GM12865 (cell line): ENCODE measurements at places on chromosomes 7 and 10.

DNA sequence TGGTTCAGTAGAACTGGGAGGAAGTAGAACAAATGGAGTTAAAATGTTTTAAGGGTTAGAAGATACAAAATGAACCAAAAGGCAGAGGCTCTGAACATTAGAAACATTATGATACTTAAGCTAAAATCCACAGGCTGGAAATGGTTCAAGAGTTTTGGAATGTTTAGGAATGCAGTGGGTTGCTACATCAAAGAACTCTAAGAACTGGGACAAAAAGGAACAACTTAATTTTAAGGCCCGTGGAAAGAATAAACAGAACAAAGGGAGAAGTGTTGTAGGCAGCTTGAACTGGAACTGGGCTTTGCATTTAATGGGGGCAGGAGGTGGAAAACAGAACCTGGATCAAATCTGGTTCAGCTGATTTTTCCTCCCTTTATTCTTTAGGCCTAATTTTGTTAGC, 3.5 kb upstream of the C7orf25 start:
- DNase-seq: no peak

GRCh38 chr10:109647627-109648026, 275.7 kb downstream of the XPNPEP1 start:
- DNase-seq: no peak

DNA sequence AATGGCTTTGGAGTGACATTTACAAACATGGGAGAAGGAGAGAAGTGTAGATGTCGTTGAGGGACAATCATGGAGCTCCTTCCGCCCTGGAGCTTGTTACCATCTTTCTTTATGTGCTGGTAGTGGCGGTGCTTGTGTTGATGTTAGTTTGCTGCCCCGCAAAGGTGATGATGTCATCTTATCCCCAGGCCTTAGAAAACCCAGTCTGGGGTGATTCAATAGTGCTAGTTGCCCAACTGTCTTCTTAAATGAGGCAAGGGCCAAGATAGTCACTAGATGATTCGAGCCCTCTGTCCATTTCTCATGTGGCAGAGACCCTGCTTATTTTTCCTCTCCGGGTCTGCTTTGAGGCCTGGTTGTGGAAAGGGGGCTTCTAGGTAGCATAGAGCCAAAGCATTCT, 277.4 kb downstream of the CCSER2 start:
- DNase-seq: no peak

DNA sequence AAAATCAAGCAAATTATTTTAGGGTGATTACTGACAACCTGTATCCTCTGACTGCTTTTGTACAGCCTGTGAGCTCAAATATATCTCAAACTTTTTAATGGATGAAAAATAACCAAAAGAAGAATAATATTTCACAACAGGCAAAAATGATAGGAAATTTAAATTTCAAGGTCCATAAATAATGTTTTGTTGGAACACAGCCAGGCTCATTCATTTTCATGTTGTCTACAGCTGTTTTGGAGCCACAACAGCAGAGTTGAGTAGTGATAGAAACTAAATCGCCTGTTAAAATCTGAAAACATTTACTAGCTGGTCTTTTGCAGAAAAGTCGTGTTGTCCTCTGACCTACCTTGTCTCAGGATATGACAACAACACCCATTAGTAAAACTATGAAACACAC, 75.9 kb downstream of the GLI3 start:
- DNase-seq: no peak

DNA sequence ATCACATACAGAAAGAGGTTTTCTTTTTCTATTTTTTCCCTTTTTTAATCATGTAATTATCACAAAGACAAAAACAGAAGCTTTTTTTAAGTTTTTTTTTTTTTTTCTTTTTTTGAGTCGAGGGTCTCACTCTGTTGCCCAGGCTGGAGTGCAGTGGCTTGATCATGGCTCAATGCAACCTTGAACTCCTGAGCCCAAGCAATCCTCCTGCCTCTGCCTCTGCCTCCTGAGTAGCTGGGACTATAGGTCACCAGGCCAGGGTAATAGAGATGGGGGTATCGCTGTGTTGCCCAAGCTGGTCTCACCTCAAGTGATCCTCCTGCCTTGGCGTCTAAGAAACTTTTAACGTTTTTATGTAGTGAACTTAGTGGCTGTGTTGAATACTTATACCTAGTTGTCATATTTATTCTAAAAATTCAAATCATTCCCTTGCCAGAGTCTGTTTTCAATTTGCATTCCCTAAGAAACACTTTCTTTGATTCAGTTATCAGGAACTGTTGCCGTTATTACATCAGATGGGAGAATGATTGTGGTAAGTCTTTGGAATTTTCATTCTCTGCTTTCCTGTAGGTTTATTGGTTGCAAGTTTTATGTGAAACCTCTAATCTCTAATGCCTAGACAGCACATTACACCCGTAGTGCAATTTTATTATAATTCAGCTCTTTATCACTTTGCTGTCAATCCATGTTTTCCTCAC, 1.3 kb downstream of the LSM8 start:
- no peak for DNase-seq

DNA sequence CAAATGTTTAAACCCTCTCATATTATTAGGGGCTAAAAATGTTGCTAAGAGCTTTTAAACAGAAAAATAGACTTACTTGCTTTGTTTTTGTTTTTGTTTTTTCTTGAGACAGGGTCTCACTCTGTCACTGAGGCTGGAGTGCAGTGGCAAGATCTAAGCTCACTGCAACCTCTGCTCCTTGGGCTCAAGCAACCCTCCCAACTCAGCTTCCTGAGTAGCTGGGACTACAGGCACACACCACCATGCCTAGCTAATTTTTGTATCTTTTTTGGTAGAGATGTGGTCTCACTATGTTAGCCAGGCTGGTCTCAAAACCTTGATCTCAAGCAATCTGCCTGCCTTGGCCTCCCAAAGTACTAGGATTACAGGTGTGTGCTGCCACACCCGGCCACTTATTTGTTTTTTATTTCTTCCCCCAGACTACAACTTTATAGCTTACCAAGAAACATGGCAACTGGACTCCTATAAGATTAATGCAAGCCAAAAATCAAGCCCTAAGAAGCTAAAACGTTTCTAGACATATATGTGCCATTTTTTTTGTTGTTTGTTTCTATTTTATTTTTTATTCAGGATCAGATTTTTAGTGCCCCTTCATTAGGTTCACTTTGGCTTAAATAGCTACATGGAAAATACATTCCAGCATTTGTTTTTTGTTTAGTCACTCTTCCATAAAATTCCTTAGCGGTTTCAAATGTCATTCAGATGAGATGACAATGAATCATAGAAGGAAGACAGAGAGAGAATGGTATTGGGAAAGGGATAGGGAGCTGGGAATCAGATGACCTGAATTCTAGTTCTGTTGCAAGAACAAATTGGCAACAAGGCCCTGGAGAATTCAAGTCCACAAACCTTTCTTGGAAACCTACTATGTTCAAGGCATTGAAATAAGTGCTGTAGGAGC, 163.4 kb upstream of the MKLN1 start:
- no peak for DNase-seq

DNA sequence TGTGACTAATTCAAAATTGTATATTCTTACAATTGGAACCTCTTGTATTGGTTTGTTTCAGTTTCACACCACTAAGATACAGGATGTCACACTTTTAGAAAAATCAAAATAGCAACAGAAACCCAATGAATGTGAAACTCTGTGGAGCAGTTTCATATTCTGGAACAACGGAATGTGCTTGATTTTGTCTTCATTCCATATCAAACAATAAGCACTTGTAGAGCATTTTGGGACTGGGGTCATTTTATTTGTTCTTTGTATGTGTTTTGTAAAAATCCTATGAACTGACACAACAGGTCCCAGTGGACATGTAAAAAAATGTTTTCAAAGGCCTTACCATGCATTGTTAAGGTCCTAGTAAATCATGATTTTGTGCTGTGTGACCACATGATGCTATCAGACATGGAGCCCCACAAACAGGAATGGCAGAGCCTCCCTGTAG, 123.1 kb downstream of the DKK1 start:
- peak; percentile 21 for DNase-seq

GRCh38 chr10:117239051-117239450, 1.9 kb upstream of the SLC18A2 start:
- no peak for DNase-seq

- DNase-seq: peak; percentile 30
Observed at GRCh38 chr10:94299417-94299816, 63.3 kb downstream of the NOC3L start.

DNA sequence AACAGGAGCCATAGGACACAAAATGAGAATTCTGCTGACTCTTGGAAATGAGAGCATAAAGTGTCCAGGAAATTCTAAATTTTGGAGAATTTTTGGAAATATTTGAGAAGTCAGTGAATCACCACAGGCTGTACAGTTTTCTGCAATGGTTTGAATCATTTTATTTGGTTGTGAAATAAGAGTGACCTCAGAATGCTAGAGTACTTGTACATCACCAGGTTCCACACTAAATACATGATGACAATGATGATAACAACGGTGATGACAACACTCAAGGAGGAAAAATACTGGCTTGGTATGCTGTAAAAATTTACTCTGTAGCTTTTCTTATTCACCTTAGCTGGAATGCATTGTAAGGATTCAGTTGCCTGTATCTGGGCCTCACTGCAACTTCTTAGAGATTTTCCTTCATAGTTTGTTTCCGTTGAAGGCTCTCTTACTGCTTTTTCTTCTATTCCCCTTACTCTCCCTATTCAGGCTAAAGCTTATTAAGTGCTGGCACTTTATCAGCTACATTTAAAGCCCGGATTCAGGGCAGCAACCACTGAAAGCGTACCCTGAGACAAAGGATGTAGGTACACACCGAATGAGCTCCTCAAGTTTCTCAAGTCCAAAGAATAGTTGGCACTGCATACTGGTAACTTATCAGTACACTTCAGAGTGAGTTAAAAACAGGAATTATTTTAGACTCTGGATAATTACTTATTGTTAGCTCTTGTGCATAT, 30.2 kb upstream of the NME8 start:
- DNase-seq: no peak

GRCh38 chr7:145543242-145543641, 573.4 kb upstream of the CNTNAP2 start:
- DNase-seq: no peak

GRCh38 chr10:88928254-88928653, 24.3 kb downstream of the ACTA2 start:
- no peak for DNase-seq

DNA sequence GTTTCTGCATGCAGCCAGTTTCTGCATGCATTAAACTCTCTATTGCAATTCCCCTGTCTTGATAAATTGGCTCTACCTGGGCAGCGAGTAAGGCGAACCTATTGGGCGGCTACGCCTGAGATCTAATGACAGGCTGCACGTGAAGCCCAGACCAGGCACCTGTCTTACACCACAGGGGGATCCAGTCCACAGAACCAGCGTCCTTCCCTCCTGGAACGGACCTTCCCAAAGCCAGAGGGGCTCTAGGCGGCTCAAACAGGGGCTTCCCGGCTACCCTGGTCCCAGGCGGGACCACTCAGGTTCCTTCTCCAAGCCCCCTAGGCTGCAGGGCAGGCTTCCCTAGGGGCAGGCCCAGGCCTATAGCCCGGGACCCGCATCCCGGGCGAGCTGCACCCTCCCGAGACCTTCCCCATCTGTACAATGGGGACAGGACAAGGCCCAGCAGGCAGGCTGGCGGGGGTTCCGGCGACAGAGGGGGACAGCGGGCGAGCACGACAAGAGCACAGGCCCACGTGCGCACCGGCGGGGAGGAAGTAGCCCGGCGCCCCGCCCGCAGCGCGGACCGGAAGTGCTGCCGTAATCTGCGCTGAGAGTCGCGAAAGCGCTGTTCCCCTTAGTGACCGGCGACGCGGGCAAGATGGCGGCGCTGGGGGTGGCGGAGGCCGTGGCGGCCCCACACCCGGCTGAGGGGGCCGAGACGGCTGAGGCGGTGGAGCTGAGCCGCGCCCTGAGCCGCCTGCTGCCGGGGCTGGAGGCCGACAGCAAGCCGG, at the start of gene DNAAF5:
Gene DNAAF5, plus strand, starts transcription at position 616 of the 770 bp plus-strand sequence. Its CDS starts 22 bp downstream, at position 638.
- DNase-seq: peak; percentile 95

GRCh38 chr7:119392-120163, 72.8 kb upstream of the FAM20C start:
- DNase-seq: no peak

DNA sequence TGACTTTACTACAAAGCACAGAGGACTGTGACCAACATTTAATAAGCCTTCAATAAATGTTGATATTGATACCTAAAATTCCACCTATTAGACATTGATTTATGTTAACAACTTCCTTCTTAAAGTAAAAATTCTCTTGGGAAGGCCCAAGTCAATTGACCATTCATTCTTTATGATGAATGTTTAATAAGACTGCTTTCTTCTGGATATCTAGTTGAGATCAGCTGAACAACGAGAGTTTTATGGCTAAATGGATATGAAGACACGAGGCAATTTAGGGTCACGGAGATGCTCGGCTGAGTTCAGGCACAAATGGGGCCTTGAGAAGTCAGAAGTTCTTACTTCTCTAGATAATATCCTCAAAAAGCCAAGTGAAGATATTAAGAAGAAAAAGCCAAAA, 258.8 kb downstream of the FRMD4A start:
- DNase-seq: no peak

GRCh38 chr7:36272211-36272566, 117.5 kb upstream of the ANLN start:
- peak; percentile 37 for DNase-seq
